ENCODE measurements at places on chromosomes 11 and 22.

GRCh38 chr11:115080923-115081680 is 402.8 kb downstream of the NXPE2 start:
- no peak for DNase-seq

- no peak for DNase-seq
Observed at GRCh38 chr11:73048446-73048845, 93.7 kb downstream of the FCHSD2 start.

DNA sequence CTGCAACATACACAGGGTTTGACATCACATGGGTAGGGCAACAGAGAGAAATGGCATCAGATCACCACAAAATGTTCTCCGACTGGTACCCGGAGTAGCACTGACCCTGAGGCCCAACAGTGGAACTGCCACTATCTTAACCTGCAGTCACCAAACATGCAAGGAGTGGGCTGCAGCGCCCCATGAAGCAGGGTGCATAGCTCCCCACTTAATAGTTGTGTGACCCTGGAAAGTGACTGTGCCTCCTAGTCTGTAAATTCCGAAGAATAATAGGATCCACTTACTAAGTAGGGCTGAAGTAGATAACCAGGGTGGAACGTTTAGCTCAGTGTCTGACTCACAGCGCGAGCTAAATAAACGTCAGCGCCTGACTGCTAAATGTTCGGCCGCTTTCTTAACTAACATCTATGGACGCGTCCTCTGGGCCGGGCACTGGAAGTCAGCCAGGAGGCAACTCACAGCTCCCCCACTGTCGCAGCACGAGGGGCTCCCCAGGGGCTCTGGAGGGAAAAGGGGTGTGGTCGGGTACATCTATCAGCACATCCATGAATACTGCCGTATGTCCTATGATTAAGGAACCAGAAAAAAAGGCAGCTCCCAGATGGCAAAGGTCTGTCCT is 777 bp downstream of the LTO1 start:
- DNase-seq = no peak

- no peak for DNase-seq
Observed at GRCh38 chr22:36586271-36586670, 57.3 kb upstream of the EIF3D start.

DNA sequence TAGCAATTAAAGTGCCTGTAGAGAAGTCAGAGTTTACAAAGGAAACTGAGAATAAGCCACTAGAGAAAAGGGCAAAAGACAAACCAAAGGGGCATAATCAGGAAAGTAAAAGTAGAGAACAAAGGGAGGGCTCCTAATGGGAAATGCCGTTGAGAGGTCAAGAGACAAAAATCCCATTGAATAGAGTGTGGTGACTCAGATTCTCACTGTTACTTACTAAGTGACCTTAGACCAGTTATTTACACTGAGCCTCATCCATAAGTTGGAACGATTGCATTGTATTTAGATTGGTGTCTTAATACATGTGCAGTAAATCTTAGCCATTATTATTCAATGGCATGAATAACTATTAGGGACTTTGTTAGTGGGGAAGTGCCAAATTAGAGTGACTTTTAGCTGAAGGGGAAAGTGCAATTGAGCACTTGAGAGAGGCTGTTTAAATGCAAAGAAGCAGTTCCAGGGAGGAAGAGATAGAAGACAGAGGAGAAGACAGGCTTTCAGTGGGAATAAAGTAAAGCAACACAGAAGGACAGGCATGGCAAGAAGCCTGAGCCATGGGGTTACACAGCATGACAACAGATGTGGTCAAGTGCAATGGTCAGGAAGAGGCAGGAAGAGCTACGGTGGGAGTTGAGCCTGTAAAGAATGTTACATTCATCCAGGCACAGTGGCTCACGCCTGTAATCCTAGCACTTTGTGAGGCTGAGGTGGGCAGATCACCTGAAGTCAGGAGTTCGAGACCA is 82.6 kb downstream of the UBASH3B start:
- no peak for DNase-seq

DNA sequence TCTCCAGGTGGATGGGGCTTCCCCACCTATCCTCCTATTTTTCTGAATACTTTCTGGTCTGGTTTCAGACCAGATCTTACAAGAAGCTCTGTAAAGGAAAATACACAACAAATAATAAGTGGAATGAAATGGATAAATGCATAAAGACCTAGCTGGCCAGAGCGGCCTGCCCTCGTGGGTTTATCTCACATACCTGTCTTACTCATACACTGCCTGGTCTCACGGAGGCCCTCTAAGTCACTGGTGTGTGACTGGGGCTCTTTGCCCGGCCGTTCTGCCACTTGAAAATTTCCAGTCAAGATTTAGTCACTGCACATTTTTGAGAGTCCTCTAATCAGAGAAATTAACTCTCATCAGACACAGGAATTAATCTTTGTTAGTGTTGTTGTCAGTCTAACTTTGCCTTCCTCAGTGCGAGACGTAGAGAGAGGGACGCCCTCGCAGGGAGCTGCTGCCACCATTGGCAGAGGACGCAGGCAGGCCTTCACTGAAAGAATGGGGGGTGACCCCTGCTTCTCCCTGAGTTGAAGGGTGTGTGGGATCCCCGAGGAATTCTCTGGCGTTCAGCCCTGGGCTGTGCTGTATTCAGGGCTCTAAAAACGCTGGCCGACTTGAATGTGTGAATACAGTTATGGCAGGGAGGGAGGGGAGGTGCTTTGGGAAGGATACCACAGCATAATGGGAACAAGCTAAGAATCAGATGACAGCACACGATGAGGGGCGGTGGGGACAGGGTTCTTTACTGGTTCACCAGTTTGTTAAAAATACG is 46.3 kb upstream of the CADM1 start:
- no peak for DNase-seq

DNA sequence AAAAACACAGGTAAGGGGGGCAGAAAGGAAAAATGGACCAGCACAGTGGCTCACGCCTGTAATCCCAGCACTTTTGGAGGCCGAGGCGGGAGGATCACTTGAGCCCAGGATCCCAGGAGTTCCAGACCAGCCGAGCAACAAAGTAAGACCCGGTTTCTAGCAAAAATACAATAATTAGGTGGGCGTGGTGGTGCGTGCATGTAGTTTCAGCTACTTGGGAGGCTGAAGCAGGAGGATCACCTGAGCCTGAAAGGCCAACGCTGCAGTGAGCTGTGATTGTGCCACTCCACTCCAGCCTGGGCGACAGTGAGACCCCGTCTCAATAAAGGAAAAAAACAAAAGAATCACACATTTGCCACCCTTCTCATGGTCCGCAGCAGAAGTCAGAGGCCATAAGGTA is 519.4 kb downstream of the BRD1 start:
- DNase-seq = no peak

Measured in right lung (tissue), 10 donors.